ENCODE measurements at places on chromosomes 1 and 21. TPM values are rescaled to one million over a fixed set of nuclear protein-coding genes. Genes with fewer than 3 reads are reported as not detected.

- peak; percentile 91 for DNase-seq
Measured at GRCh38 chr21:35051287-35051818, 2.3 kb upstream of the RUNX1 start.

DNA sequence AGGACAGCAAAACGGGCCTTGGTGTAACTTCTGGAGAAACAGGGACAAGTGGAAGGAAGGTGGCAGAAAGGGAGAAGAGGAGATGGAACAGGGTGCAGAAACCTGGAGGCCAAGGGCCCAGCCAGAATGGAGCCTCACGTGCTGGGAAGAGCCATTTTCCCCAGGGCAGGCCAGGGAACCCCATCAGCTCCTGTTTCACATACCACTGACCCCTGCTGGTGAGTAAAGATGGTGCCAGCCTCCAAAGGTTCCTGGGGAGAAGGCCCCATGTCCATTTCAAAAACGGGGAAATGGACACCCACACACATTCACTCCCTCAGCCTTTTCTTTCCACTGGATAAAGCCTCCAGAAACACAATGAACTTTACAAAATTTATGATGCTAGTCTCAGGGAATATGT is 57.6 kb upstream of the JUN start:
- DNase-seq: peak; percentile 39

The HSD11B1 gene
- total RNA-seq: 4.5 TPM

DNA sequence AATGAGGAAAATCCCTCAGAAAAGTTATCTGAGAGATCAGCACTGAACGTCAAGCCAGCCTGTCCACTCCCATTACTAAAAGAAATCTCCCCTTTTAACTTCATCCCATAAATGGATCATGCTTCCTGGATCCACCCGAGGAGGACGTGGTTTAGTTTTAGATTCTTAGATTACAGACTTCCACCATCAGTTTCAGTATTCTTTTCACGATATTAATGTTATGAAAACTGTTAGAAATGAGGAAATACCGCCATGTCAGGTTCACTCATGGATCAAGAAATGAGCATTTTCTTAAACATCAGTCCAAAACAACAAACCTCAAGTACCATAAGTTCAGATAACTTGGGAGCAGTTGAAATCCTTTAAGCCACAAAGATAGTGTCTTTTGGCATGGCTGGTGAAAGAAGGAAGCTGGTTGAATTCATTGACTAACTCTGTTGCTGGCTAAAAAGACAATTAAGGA is 49.8 kb downstream of the NFIA start:
- no peak for DNase-seq

GRCh38 chr1:89786628-89787214 is 34.1 kb upstream of the LRRC8D start:
- DNase-seq: no peak

DNA sequence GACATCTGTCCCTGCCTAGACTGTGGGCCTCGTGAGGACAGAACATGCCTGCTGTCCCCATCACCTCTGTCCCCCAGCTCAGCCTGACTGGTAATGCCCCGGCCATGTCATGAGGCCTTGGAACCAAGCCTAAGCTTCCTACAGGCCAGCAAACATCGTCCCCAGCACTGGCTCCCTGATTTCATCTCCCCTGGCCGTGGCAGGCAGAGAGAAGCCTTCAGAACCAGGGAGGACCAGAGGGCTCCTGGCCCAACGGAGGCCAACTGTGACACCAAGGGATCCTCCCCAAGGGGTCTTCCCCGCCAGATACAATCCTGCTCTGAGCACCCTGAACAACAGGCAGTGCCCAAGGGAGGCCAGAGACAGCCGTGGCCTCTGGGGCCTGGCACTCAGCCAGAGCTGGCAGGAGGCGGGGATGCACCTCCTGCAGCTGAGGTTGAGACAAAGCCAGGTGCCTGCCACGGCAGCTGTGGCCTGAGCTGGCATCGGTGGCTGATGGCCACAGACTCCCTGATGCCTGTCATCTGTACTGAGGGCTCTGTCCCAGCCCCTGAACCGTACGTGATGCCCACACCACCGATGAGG is 9.9 kb upstream of the NPHP4 start:
- no peak for DNase-seq

The FAM131C gene
- 0.09 TPM for total RNA-seq

GRCh38 chr21:21897275-21897883 is 899.2 kb downstream of the NCAM2 start:
- DNase-seq: no peak

DNA sequence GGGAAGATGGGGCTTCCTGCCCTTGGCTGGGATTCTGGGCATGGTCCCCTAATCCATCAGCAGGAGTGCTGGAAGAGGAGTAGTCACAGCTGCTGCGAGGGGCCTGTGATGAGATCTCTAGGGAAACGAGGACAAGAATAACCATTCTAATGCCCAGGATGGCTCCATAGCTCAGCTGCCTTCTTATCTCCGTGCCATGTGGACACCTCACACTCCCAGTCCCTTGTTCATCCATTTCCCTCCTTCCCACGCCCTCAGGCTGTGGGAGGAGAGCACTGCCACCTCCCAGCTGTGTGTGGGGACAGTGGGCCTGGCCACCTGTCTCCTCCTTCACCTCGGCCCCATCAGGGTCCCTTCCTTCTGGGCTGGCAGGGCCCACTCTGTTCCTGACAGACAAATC is 16.1 kb upstream of the ETV3 start:
- DNase-seq: no peak

DNA sequence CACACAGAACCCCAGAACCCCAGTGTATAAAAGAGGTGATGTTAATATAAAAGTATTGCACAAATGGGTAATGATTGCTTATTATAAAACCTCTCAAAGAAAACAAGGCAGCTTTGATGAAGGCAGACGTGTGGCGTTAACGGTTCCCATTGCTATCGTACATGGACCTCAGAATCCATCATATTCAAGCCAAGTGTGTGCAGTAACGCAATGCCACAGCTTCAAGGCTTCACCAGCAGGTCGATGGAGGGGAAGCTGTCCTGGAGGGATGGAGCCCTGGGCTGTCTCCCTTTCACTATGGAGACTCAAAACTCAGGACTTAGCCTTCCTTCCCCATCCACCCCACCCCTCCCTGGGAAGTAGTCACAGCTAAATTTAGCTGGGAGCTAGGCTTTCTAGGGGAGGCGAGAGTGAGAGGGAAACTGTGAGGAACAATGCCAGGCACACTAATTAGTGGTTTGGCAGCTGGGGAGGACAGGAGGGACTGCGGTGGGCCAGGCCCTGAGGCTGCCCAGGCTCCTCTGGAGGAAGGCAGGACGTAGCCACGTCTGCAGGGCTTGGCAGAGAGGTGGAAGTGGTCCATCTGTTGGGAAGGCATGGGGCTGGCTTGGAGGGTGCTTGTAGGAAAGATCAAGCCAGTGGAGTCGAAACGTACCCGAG is 121.2 kb downstream of the HMGB4 start:
- DNase-seq: no peak

- peak; percentile 12 for DNase-seq
Measured at GRCh38 chr1:59699227-59699847, 115.4 kb upstream of the HOOK1 start.

DNA sequence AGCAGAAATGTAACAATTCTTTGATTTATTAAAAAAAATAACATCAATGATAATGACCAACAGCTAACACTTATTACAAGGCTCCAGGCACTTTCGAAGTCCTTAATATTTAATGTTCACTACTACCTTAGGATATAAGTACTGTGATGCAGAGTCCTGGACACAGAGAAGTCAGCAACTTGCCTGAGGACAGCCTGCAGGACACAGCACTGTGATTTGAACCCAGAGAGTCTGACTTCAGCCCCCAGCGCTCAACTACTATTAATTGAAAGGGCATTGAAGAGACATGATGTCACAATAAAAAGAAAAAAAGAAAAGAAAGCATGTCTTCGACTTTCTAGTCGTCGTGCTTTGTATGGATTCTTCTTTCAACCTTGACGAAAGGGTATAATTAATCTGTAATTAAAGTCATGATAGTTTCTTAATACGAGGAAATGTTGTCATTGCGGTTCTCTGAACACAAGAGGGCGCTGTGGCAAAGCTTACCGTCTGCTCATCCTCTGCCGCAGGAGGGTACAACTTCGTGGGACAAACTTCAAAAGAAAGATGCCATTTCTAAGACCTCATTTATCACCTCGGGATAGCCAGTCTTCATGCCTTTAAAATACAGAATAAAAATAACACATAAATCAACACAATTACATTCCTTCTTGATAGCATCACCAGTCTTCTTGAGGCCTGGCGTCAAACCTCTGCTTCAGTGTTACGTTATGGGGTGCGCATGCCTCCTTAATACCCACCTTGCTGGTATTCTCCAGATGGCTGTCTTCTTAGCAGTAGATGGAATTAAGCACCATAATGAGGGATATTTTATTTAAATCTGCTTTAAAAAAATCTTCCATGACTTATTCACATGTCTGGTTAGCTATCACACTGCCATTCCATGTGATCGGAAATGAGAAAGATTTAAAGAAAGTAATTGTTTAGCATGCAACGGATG is 240.1 kb downstream of the DISC1 start:
- DNase-seq: peak; percentile 77

The SEC16B gene
- total RNA-seq: not detected

All from activated CD4-positive, alpha-beta T cell treated with anti-CD3 and anti-CD28 coated beads for 36 hours (primary cell).